ENCODE measurements at places on chromosomes 3 and 15.

GRCh38 chr3:171939578-171939977, 96.4 kb downstream of the TMEM212 start:
- DNase-seq: no peak

DNA sequence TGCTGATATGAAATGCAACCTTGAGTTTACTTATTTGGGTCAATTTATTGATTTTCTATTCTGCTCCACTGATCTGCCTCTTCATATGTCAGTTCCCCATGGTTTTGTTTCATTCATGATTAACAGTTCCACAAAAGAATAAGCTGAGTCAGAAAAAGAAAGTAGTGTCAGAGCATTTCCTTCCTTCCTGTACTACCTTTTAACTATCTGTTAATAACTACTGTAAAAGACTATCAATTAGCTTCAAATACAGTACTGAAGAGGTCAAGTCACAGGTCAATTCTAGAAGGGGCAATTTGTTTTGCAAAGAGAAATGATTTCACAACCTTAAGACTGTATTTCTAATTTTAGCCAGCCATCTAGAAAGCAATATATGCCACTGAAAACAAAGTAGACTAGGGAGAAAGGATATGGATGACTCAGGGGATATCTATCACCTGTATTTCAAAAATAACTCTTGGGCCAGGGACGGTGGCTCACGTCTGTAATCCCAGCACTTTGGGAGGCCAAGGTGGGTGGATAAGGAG, 129.5 kb downstream of the TFDP2 start:
- no peak for DNase-seq

DNA sequence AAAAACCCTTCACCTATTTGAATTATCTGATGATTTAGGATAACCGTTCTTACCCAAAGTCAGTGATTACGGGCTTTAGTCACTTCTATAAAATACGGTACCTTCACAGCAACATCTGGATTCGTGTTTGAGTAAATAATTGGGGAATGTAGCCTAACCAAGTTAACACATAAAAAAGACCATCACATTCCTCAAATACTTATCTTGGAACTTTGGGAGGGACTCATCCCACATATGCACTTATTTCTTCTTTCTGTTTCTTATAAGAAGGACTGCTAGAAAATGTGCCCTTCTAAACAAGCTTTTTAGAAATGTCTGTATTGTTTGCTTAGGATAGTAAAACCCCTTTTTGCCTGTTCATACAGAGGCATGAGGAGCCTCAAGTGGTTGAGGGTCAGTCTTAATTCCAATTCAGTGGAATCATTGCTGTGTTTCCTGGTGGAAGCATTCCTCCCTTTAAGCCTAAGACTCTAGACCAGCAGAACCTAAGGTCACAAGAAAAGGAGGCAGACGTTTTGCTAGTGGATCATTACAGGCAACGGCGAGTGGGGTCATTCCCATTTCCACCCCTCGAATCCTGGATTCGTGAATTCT, 67.5 kb downstream of the TMEM44 start:
- DNase-seq: no peak

DNA sequence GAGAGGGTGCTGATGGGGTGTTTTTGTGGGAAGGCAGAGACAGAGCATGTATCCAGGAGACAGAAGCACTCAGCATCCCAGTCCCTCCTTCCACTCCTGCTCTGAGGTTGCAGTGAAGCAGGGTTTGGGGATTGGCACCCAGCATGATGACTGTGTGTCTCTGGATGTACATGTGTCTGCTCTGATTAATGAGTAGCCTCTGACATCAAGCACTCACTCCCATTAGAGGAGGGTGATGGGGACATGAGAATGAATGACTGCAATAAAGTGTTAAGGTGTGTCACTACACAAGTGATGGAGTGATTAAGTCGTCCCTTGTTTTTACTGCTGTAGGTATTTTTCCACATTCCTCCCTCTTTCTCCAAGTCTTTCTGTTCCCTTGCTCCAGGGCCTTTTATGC, 9.6 kb upstream of the MYZAP start:
- DNase-seq: no peak

- DNase-seq: no peak
Measured at GRCh38 chr15:31270767-31271166, 55.9 kb upstream of the KLF13 start.

DNA sequence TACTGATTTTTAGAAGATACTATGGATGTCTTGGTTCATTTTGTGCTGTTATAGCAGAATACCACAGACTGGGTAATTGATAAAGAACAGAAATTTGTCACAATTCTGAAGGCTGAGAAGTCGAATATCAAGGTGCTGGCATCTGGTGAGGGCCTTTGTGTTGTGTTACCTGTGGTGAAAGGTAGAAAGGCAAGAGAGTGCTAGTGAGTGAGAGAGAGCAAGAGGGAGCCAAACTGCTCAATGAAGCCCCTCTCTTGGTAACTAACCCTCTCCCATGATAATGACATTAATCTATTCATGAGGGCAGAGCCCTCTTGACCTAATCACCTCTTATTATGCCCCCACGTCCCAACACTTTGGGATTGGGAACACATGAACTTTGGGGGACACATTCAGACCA, 31.3 kb downstream of the PDCD6IP start:
- DNase-seq: no peak

- DNase-seq: no peak
Measured at GRCh38 chr3:160738048-160738447, 18.0 kb upstream of the PPM1L start.

DNA sequence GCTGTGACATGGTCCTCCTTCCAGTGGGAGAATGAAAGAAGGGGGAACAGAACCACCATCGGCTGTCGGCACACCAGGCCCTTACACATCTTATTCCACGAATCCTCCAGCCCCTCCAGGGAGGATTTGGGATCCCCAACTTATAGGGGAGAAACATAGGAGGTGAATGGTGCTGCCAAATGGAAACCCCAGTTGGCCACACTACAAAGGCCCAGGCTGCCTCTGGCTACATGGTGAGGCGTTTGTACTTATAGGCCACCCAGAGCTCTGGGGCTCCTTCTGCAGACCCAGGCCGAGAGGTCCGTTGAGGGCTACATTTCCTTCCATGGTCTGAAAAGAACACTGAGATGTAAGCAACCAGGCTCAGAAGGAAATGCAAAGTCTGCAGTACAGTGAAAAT, 12.0 kb downstream of the AMOTL2 start:
- no peak for DNase-seq

DNA sequence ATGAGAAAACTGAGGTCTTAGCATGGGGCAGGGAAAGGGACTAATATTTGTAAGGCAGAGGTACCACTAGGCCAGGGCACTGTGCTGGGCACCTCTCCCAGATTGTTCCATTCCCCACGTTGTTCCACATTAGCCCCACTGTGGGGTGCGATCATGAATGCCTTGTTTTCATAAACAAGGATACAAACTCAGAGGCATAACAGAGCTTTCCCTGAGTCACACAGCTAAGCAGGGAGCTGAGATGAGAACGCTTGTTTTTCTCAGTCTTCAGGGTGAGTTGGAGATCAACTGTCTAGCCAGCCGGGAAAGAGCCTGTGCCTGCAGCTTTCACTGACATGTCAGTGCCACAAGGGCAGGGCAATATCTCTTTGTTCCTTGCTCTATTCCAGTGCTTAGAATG, 47.9 kb upstream of the ITGA11 start:
- no peak for DNase-seq

- DNase-seq: peak; percentile 33
Measured at GRCh38 chr3:132253262-132253878, 63.8 kb upstream of the ACP3 start.

DNA sequence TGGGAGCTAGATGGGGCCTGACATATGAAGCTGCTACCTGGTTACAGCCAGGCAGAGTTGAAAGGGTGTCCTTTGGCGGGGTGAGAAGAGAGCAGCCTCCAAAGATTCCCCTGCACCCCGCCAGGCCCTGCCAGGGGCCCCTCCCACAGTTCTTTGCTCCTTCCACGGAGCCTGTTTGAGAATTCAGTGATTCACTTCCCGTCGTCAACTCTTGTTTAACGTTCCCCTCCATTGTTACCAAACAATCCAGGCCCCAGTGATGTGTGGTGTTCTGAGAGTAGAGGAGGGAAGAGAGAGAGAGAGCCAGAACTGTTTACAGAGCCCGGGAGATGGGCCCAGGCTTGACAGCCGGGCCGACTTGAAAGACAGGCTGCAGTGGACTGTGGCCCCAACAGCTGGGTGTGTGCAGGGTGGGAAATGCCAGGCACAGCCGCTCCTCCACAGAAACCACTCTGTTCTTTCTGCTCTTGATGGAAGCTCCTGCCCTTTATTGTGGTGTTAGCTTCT, 81.5 kb downstream of the SMAD3 start:
- DNase-seq: no peak

DNA sequence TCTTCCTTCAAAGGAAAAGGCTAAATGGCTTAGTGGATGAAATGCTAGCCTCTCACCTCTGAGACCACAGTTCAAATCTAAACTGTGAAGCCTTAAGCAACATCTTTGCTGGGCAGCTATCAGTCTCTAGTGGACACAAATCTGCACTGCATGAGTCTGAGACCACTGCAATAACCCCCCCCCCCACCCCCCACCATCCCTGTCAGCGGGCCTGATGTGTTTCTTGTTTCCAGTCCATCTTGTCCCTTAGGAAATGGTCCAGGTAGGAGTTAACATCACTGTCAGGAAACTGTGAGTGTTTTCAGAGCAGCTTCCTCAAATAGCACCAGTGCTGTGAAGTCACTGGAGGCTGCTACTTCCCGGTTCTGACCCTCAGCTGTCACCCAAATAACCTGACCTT, 140.6 kb upstream of the TMCO5A start:
- peak; percentile 2 for DNase-seq

- DNase-seq: no peak
Measured at GRCh38 chr3:114441386-114441785, 147.6 kb downstream of the TIGIT start.

DNA sequence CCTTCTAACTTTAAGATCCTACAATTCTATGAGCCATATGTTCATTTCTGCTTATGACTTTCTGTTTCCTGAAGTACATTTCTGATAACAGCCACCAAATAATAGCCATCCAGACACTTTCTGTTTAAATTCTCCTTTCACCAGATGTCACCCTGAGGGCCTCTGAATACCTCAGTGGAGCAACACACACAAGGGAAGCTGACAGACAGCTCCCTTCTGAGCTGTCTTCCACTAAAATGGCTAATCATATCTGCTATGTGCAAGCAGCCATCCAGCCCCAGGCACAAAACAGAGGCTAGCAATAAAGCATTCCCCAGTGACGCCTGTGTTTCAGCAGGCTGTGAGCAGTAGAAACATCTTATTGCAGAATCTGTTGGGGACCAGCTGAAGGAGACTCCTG, 666.6 kb upstream of the UBE2E2 start:
- no peak for DNase-seq

GRCh38 chr15:23072633-23073032, 33.3 kb upstream of the TUBGCP5 start:
- DNase-seq: no peak

- no peak for DNase-seq
Measured at GRCh38 chr3:10389995-10390394, 69.1 kb upstream of the SEC13 start.

- no peak for DNase-seq
Measured at GRCh38 chr3:188949996-188950395, 221.8 kb upstream of the TPRG1 start.

GRCh38 chr15:47731230-47731629, 13.9 kb downstream of the SEMA6D start:
- no peak for DNase-seq

DNA sequence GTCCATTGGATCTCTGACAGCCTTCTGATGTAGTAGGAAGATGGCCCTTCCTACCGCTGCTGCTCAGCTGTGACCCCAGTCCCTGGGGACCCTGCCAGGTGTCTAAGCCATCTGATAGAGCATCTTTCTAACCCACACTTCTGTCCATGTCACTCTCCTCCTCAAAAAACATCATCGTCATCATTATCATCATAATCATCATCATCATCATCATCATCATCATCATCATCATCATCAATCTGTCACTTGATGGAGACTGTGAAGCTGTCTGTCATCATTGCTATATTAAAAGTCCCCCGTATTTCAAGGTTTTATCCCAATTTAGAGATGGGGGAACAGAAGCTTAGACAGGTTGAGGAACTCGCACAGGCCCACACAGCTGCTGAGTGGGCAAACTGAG, 75.1 kb upstream of the SLC6A11 start:
- DNase-seq: no peak

GRCh38 chr15:86203462-86203861, 123.8 kb downstream of the AGBL1 start:
- DNase-seq: no peak

DNA sequence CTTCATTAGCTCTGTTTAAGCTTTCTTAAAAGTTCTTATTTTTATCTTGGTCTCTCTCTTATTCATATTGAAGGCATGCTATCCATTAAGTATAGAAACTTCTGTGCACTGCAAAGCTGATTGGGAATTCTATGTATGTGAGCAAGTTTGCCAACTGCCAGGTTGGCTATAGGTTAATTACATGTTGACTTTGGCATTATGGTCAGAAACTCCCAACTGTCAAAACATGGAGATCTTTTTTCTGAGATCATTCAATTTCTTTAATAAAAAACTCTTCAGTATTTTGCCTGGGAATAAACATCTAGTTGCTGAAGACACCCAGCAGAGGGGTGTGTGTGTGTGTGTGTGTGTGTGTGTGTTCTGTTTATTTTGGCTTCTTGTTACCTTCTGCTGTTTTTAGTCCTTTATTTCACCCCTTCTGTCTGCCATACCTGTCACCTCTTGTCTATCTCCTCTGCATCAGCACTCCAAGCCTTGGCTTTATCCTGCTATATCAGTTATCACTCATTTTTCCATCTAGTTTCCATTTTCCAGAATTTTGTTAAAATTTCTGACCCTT, 1.3 kb upstream of the ARL14 start:
- DNase-seq: no peak

- DNase-seq: no peak
Measured at GRCh38 chr3:180947761-180948390, 35.4 kb downstream of the FXR1 start.

- DNase-seq: no peak
Measured at GRCh38 chr3:27504749-27505148, 20.6 kb upstream of the SLC4A7 start.

DNA sequence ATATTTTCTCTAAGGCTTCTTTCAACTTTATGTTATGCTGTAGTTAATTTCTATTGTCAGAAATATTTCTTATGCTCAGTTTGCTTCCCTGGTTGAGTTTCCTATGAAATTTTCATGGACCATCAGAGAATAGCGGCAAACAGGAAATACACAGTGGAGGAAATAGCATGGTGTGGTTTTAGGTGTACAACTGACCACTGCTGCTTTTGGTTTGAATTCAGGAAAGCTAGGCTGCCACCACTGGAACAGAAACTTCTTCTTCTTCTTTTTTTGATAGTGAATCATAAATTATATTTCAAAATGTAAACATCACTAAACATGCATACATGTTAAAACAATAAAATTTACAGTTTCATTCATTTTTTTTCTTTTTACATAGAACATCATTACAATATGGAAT, 316.6 kb upstream of the TGFBR2 start:
- no peak for DNase-seq

GRCh38 chr3:2266606-2267005, 167.9 kb downstream of the CNTN4 start:
- no peak for DNase-seq

- DNase-seq: peak; percentile 68
Measured at GRCh38 chr3:125128861-125129501, 73.2 kb upstream of the HEG1 start.

GRCh38 chr3:112348943-112349342, 16.0 kb downstream of the CD200 start:
- DNase-seq: no peak

Measured in HuH-7 (cell line).